ENCODE measurements at places on chromosomes 7 and 10.

GRCh38 chr7:98137826-98138151 lies 31.1 kb downstream of the LMTK2 start:
- DNase-seq: no peak

DNA sequence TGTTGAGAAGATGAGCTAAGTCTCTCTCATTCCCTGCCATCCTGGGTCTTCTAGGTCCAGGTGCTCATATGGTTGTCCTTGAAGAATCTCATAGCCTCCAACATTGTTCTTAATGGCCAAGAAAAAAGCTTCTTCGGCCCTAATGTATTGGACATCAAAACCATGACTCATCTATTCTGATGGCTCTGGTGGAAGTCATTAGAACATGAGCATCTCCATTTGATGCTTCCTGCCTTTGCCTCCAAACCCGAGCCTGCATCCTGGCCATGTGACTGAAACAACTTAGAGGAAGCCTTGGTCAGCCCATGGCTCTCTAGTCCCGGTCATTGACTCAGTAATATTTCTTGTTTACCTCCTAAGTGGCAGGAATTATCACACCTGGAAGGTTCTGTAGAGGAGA lies 264.1 kb upstream of the FZD8 start:
- DNase-seq: no peak

- DNase-seq: no peak
Measured at GRCh38 chr7:47651355-47652317, 69.7 kb upstream of the TNS3 start.

GRCh38 chr7:121521711-121522400 lies 125.7 kb upstream of the FAM3C start:
- DNase-seq: no peak
